Activated effector memory CD4-positive, alpha-beta T cell treated with Interleukin-2 at 50 U/mL for 16 hours (primary cell): ENCODE measurements at places on chromosomes 1 and 21.

DNA sequence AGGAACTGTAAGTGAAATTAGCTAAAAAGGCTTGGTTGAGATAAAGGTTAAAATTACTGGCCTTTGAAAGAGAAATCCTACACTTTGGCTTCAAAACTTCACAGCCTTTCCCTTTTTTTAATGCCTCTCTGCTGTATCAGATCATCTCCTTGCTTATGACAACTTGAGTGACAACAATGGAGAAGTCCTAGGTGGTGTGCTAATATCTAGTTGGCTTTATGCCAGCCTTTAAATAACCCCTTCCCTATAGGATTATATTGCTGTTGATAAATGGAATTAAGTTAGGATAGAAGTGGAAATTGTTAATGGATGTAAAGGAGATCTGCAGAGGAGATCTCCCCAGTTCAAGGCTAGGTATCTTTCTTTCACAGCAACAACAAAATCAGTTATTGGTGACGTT is 130.2 kb upstream of the ATP1B1 start:
- DNase-seq: no peak

GRCh38 chr1:234715252-234716014 is 105.5 kb upstream of the IRF2BP2 start:
- DNase-seq: no peak

- DNase-seq: no peak
These were observed 385.6 kb downstream of the PTPRU start for GRCh38 chr1:29621826-29622435.

DNA sequence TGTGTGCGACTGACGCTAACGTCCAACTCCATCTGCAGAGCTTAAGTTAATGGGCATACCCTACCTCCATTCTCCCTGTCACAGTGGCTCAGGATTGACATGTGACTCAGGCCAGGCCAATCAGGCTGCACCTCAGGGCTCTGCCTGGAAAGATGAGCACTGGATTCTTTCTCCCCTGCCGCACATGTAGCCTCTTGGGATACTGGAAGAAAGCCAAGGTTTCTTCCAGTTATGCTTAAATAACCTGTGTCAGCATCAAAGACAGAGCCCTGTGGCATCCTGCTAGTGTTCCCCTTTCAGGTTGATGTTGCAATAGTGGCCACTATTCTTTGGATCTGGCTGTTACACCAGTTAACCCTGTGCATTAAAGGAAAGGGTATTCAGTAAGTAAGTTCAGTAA is 55.0 kb upstream of the SYT6 start:
- DNase-seq: no peak

DNA sequence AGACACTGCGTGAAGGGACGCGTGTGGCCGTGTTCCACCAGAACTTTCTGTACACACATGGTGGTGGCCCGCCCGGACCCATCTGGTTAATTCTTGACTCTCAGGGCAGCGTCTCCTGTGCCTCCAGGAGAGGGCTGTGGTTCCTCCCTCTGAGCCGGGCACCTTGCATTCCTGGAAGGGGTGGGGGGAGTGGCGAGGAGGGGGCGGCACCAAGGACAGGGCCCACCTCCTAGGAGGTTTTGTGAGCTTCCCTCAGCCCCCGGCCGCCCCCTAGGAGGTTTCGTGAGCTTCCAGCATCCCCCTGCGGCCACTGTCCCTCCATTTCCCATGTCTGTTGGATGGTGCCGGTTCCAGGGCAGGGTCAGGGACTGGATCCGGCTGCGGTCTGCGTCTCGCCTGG is 28.9 kb downstream of the FAAP20 start:
- no peak for DNase-seq

- no peak for DNase-seq
These were observed 525.7 kb downstream of the NPHP4 start for GRCh38 chr1:5466487-5466886.

- DNase-seq: no peak
These were observed 66.8 kb downstream of the SLC27A3 start for GRCh38 chr1:153842006-153842471.

DNA sequence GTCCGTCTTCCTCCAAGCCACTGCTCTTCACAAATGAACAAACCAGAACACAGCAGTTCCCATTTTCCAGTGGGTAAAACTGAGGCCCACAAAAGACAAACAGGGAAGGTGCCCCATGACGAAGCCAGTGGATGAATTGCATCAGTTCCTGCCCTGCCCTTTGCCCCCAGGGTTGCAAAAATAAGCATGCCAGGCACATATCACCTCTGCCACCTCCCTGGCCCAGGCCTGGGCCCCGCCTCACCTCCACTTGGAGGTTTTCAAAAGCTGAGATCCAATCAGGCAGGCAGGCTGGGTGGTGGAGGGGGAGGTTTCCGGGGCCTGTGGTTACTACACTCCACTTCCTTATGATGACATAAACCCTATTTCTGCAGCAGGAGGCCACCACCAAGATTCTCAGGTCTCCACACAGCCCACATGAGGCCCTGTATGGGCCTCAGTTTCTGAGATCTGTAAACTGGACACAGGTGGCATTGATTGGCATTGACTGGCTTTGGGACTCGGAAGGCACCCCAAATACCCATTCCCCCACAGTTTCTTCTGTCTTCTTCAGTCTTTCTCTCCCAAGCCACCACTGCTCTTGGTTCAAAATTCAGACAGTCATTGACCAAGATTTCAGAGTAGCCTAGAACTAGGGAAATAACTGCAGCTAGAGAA is 4.1 kb downstream of the KIF21B start:
- peak; percentile 91 for DNase-seq

GRCh38 chr1:27592232-27592930 is 11.6 kb downstream of the AHDC1 start:
- no peak for DNase-seq

DNA sequence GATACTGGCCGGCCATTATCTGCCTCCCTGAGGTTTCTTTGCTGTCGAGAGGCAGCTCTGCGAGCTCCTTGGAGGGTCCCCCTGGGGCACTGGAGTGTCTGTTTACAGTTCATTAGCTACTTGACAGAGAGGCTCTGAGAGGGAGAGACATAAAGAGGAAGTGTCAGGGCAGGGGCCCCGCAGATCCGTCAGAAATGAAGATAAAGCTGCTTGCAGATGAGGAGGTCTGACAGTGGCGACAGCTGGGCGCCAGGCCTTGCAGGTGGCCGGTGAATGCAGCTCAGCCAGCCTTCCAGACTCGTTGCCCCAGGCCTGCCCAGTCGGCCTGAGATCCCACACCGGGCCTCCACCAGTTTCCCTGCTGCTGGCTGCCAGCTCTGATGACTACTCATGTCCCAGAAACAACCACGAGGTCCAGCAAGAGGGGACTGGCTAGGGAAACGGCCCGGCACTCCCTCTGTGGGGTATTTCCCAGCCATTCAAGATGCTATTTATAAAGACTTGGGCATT is 84.7 kb downstream of the DISP3 start:
- DNase-seq: no peak

GRCh38 chr1:36455386-36455785 is 5.1 kb upstream of the OSCP1 start:
- DNase-seq: no peak

- DNase-seq: no peak
These were observed 14.7 kb downstream of the NMNAT2 start for GRCh38 chr1:183403498-183403897.

DNA sequence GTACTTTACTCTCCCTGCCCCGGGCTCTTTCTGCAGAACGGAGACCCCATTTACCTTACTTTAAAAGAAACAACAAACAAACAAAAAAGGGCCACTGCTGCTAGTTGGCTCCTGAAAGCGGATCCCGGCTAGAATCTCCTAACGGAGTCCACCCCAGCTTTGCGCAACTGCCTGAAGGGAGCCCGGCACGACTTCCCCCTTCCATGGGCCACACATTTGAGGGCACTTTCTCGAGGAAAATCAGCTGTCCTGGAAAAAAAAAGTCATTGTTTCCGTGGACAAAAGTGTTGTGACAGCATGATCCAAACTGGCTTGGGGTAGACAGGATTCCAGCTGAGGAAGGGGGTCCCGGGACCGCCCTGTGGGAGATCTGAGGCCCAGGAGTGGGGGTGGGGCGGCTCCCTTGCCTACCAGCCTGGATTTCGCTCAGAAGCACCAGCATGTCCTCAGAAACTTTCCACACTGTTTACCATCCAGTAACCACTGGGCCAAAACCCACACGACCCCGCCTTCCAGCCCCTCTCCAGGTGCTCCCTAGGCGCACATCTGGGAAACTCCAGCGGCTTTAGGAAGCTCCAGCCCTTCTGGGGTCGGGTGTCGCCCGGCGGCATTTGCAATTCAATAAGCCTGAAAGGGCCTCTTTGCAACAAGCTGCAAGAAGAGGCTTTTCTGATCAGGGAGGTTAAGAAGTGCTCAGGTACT is 4.8 kb downstream of the RIPK4 start:
- no peak for DNase-seq

GRCh38 chr21:31136891-31137290 is 98.6 kb upstream of the KRTAP19-8 start:
- DNase-seq: no peak

DNA sequence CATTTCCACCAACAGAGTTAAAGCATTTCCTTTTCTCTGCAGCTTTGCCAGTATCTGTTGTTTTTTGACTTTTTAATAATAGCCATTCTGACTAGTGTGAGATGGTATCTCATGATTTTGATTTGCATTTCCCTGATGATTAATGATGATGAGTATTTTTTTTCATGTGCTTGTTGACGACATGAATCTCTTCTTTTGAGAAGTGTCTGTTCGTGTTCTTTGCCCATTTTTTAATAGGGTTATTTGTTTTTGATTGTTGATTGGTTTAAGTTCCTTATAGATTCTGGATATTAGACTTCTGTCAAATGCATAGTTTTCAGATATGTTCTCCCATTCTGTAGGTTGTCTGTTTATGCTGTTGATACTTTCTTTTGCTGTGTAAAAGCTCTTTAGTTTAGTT is 37.9 kb upstream of the PALMD start:
- DNase-seq: no peak

- no peak for DNase-seq
These were observed 460.6 kb downstream of the DSCAM start for GRCh38 chr21:40386294-40386911.

- DNase-seq: no peak
These were observed 18.0 kb upstream of the MFSD2A start for GRCh38 chr1:39936724-39937491.

- no peak for DNase-seq
These were observed 690 bp downstream of the C1orf216 start for GRCh38 chr1:35717911-35718476.

DNA sequence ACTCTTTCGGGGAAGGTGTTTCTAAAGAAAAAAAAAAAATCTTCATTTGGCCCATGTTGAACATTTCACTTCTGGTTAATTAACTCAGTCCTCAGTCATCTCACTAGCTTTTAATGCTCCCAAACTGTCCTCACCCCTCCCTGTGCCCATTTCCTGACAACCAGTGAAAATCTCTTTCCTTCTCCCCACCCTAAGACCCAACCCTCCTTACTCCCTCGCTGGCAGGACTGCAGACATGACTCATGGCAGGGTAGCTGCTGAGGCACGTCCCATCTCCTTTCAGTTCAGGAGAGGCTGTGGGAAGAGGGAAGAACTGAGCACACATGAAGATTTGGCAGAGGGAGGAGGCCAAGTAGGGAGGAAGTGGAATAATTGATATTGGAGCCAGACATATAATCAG is 12.6 kb downstream of the PKP1 start:
- DNase-seq: no peak

DNA sequence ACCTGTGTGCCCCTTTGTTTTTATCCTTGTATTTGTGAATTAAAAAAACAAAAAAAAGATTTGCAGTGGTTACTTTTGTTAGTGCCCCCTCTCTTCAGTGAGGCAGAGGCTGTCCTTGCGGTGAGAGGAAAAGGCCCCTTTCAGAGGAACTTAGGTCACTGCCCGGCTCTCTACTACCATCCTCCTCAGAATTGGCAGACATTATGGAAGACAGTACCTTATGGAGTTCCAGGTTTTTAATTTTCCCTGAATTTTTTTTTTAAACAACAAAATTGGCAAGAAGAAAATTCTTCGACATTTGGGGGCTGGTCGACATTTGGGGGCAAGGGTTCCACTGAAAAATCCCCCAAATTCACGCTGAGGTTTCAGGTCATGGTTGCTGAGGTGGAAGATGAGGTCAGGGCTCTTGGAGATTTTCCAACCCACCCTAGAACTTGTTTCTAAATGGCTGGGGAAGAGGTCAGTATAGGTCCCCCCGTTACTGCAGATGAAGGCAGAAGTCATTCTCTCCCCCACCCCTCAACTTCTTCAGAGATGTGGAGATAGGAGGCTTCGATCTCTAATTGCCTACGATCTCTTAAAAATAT is 5.3 kb downstream of the RXFP4 start:
- DNase-seq: no peak

- DNase-seq: no peak
These were observed 9.1 kb downstream of the NES start for GRCh38 chr1:156667968-156668709.

DNA sequence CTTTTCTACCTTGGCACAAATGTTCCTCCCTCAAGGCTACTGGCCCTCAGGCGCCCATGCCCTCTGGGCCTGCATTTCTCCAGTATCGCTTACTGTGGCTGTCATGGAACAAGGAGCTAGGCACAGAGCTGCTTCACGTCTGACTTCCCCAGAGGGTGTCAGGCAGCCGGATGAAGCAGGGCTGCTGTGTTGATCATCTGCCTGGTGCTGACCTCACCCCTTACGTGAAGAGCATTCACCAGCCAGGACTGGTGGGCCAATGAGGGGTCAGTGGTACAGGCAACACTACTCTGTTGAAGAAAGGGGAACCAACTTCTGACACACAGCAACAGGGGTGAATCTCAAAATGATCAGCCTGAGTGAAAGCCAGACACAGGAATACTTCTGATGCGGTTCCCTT is 215.5 kb upstream of the GALNT2 start:
- no peak for DNase-seq

DNA sequence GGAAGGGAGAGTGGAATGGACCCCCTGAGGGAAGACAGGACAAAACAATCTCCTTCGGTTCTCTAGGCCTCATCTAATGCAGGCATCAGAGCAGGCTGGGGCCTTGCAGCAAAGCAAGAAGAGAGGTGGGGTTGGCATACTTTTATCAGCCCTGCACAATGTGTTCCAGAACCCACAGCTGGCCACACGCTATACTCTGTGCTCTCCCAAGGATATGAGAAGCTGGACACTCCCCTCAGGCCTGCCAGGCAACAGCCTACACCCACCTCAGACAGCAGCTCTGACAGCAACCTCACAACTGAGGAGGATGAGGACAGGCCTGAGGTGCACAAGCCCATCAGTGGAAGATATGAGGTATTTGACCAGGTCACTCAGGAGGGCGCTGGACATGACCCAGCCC is 27.3 kb downstream of the LY9 start:
- no peak for DNase-seq

DNA sequence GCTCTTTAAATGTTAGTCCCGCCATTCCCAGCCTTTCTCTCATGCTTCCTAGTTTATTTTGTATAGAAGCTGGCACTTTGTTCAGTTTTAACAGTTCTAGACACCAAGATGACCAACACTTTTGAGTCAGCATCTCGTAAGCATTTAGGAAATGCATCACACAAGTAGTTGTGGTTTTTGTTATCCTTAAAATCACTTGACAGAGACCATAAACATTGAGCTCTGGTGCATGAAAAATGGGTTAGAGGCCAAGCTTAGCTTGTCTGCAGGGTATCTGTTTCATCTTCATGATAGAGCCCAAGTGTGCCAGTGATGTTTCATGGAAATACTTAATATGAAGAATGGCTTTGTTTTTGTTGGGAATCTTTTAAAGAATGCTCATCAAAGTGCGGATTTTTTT is 159.7 kb downstream of the DISP1 start:
- no peak for DNase-seq

- DNase-seq: no peak
These were observed 9.6 kb downstream of the VPS26C start for GRCh38 chr21:37257511-37257966.
